ENCODE measurements at places on chromosomes 13 and 19.

DNA sequence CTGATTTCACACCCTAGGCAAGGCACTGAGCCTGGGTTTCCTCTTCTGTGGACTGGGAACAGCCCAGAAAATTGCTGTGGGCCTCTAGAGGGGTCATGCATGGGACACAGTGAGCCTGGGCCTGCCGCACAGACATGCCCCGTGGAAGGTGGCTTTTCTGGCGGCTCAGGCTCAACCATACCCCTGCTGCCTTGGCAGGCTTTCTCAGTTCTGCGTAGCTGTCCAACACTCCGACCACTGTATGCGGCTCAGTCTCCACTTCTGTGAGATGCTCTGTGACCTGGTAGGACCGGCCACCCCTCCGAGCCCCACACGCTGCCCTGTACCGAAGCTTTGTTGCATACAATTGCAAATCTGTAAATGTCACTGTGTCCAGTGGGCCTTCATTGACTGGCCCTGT lies 126.3 kb downstream of the UQCRFS1 start:
- DNase-seq = no peak

DNA sequence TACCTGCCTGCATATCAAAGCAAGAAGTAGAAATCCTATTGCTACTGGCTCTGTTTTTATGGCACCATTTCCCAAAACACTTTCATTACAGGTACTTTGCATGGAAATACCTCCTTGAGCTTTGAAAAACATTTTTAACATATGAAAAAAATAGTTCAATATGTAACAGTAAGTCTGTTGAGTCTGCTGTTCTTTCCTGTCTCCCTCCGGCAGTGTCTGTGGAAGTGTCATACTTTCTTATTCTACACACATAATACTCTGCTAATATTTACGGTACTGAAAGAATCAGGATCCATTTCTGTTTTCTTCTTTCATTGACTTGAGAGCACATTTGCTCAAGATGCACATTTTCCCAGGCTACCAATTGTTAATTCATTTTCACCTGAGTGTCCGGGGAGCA lies 8.2 kb upstream of the SERTM1 start:
- DNase-seq = no peak

- no peak for DNase-seq
Observed at GRCh38 chr13:90014038-90014437, 1333.4 kb upstream of the MIR17HG start.

GRCh38 chr19:1252821-1253513 lies 4.6 kb downstream of the MIDN start:
- DNase-seq = peak; percentile 72

- no peak for DNase-seq
Observed at GRCh38 chr13:40581277-40581579, 85.2 kb downstream of the FOXO1 start.

DNA sequence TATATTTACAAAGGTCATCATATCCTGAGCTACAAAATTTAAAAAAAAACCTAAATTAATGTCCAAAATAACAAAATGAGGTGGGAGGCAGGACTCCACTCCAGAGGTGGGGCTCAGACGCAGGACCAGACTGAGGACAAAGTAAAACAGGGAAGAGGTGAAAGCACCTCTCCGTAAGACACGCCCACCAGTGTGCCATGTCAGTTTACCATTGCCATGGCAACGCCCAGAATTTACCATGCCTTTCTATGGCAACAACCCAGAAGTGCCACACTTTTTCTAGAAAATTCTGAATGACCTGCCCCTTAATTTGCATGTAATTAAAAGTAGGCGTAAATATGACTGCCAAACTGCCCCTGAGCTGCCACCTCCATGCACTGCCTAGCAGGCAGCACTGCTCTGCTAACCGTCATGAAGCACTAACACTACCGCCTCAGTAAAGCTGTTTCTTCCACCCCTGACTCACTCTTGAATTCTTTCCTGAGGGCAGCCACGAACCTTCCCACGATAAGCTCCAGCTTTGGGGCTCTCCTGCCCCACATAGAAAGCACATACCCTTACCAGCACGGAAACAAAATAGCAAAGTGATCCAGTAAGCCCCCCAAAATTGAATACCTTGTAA lies 22.3 kb upstream of the PDCD5 start:
- DNase-seq = no peak

GRCh38 chr13:30704596-30704995 lies 30.7 kb upstream of the ALOX5AP start:
- DNase-seq = no peak

- no peak for DNase-seq
Observed at GRCh38 chr13:24893863-24894262, 129.9 kb downstream of the RNF17 start.

DNA sequence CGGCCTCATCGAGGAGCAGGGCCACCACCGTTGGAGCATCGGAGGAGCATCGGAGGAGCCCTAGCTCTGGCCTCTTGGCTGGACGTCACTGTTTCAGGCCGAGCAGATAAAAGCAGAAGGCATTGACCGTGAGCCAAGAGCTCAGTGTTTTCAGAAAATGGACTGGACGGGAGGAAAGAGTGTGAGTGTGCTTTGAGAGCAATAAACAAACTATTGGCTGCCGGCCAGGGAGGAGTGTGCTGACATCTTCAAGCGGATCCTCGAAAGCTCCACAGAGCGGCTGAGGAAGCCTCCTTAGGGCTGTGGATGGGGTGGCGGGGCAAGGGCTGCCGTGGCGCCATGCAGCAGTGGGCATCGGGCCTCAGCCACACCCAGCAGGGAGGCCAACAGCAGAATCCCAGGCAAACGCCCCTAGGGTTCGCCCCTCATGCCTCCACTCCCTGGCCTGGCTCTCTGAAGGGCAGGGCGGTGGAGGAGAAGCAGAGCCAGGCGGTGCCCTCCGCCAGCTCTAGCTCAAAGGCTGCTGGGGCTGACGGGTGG lies 41.8 kb downstream of the IRS2 start:
- DNase-seq = no peak

DNA sequence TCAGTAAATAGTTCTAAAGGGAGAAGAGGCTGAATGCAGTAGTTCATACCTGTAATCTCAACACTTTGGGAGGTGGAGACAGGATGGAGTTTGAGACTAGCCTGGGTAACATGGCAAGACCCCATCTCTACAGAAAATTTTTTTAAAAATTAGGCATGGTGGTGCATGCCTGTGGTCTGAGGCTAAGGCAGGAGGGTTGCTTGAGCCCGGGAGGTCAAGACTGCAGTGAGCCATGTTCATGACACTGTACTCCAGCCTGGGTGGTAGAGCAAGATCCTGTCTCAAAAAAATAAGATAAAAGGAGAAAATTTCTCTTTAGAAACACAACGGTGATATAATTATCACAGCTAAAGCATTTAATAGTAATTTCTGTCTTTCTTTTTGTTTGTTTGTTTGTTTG lies 57.1 kb downstream of the SIPA1L3 start:
- DNase-seq = no peak

- DNase-seq = no peak
Observed at GRCh38 chr19:9847087-9847671, 12.1 kb downstream of the PIN1 start.

All from T-helper 22 cell (primary cell).